ENCODE measurements at places on chromosomes 1 and 21.

DNA sequence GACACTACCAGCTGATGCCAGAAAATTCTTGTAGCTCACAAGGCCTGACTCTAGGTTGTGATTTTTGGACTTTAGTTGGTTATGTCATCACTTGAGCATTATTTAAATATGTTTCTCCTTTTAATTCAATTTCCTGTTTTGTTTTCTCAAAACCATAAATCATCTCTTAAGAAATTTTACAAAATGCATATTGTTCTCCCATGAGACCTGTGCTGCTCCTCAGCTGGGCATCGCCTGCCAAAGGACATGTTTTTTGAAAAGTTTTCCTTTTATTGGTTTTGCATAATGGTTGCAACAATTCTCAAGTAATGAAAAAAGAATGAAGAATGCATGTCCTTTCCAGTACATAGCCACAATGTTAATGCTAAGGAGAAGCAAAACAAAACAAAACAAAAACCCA is 204.7 kb upstream of the LYPLAL1 start:
- no peak for DNase-seq

GRCh38 chr1:96597218-96597617 is 124.4 kb upstream of the PTBP2 start:
- no peak for DNase-seq

DNA sequence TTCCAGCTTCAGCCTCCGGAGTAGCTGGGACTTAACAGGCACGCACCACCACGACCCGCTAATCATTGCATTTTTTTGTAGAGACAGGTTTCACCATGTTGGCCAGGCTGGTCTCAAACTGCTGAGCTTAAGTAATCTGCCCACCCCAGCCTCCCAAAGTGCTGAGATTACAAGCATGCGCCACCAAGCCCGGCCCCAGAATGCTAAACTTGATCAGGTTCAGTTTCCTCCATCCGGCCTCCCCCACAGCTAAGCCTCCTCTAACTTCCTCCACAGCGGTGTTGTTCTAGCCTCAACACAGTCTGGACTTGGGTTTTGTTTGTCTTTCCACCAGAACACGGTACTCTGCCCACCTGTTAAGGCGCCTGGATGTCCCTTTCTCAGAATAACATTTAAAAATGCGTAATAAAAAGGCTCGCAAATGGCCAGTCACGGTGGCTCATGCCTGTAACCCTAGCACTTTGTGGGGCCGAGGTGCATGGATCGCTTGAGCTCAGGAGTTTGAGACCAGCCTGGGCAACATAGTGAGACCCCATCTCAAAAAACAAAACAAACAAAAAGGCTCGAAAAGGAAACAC is 2.4 kb downstream of the PARP1 start:
- DNase-seq: no peak

- DNase-seq: no peak
Observed at GRCh38 chr1:205353612-205354011, 3.1 kb downstream of the KLHDC8A start.

- DNase-seq: no peak
Observed at GRCh38 chr1:219446288-219446687, 166.6 kb downstream of the ZC3H11B start.

GRCh38 chr1:155223047-155223446 is 14.6 kb downstream of the MTX1 start:
- DNase-seq: no peak

DNA sequence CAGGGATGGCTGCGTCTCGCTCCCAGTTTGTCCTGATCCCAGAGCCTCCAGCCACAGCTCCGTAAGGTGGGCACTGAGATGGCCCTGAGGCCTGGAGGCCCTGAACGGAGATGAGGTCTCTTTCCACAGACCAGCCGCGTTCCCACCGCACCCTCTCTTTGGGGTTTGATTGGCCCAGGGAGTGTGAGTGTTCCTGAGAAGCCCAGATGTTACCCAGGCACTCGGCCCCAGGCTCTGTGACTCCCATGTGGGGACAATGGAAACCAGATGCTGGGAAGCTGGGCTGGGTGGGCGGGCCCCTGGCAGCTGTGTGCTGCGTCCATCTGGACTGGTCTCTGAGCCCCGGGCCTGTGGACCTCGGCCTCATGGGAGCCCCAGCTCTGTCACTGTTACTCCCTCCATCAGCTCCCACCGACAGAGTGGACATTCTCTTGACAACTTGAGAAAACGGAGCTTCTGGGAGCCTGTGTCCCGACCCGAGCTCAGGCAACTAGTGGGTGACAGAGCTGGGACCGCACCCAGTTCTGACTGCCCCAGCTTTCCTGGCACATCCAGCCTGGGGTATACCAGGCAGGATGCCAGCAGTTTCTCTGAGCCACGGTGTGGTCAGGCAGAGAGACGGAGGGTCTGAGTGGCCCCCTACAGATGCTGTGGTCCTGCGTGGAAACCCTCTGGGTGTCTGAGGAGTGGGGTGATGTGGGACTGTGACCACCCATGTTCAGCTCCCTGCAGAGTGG is 9.8 kb upstream of the COL6A1 start:
- no peak for DNase-seq

DNA sequence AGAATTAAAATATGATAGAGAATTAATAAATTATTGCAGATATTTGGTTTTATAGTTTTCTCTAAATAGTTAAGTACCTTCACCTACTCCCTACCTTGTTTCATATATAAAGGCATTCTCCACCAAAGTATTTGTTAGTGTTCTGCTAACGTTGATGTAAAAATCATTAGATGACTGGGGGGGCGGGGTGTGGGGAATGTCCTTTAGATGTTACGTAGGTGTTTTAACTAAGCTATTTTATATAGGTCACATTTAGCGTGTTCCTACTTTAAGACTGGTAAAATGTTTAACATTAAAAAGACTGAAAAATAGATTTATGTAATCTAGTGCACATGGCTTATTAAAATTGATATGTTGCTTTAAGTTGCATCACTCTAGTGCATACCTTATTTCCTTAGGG is 48.6 kb downstream of the PTPRC start:
- DNase-seq: no peak

GRCh38 chr1:33175865-33176264 is 6.0 kb downstream of the TRIM62 start:
- no peak for DNase-seq

DNA sequence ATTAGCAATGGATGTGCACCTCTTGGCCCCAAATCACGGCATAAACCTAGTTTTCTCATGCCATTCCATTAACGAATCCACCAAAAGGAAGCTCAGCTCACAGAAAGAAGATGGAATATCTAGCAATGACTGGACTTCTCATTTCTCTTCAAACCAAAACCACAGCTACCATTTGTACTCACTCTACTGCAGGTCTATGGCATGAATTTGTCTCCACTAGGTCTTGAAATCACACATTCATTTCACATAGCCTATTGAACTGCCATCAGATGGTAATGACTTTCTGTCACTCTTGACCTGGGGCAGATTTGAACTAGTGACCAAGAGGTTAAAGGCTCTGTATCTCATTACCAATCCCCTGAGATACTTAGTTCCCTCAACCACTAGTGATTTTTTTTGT is 382.7 kb downstream of the DPYD start:
- DNase-seq: no peak

- no peak for DNase-seq
Observed at GRCh38 chr1:198141668-198142351, 15.0 kb upstream of the NEK7 start.

GRCh38 chr1:91075233-91076135 is 53.6 kb upstream of the ZNF644 start:
- no peak for DNase-seq

DNA sequence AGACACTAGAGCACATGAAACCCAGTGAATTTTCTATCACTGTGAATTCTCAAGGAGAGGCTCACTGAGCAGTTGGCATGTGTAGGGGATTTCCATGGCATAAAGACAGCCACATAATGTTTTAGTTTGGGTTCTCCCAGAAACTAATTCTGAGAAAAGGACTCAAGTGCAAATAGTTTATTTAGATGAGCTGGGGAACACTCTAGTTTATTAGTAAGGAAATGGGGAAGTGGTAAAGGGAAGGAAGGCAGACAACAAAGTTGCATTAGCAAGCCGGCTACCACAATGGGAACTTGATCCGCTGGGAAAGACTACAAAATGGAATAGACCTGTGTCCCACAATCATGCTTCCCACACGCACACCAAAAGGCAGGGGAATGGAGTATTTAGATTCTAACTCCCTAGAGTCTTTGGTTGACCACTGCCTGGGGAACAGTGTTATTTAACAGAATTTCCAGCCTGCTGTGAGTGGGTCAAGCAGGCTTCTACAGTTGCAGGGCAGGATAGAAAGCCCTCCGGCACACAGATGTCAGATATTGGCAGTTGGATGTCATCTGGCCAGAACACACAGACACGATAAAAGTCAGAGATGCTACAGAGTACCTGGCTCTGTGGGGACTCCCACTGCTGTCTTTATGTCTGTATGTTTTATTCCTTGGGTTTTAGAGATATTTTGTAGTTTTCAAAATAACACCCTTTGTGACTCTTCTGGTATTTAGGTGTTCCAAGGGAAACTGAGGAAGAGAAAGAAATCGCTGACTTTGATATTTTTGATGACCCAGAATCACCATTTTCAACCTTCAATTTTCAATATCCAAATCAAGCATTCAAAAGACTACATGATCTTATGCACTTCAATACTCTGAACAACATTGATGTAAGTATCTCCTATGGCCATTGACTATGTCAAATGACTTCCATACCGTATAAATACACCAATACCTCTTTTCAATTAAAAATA is 150.1 kb downstream of the PLA2G4A start:
- no peak for DNase-seq

Measured in activated CD8-positive, alpha-beta memory T cell treated with anti-CD3 and anti-CD28 coated beads for 4 hours (primary cell).